ENCODE measurements at places on chromosomes 6 and 20.

DNA sequence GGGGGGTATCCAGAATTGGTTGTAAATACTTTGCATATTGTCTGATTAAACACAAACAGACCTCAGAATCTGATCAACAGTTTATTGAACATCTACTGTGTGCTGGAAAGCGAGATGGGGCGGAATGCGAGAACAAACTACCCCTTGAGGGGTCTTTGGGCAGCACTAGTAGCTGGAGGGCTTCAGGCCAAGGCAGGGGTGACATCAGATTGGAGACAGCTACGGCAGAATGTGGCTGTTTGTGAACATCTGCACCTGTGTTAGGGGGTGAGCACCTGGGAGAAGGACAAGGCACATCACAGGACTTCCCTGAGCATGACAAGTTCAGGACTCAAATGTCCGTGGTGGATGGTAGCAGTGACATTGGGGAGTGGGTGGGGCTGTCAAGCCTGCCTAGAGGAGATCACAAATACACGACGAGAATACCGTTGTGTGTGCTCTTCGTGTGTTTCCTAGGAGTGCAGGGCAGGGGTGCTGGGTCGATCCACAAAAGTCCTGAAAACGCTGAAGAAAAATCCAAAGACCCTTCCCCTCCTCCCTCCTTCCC, 59.5 kb downstream of the SRC start:
- no peak for DNase-seq

DNA sequence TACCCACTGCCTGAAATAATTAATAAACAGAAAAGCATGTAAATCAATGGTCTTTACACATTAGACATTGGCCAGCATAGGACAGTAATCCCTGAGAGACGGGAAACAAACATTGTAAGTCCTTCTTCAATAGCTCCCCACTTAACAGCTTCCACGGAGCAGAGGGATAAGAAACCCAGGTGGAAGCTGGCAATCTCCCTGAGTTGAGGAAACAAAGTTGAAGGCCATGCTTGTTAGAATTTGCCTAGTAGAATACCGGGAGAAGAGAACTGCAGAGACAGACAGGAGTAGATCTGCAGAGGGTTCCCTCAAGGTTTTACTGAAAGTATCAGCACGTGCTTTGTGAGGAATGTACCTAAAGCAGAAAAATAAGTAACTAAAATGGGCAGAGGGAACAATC, 33.9 kb downstream of the REV3L start:
- DNase-seq, result no peak

DNA sequence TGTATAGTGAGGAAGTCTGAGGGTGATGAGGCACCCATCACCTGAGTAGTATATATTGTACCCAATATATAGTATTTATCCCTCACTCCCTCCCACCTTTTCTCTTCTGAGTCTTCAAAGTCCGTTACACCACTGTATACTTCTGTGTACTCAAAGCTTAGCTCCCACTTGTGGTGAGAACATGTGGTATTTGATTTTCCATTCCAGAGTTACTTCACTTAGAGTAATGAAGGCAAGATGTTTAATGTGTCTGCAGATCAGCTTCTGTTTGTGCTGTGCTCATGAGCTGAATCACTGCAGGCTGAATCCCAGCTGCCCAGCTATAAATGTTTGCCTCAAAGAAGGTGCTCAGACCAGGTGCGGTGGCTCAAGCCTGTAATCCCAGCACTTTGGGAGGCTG, 139.3 kb upstream of the FOXA2 start:
- no peak for DNase-seq

- DNase-seq, result no peak
Observed at GRCh38 chr6:149313861-149314260, 3.7 kb upstream of the TAB2 start.

DNA sequence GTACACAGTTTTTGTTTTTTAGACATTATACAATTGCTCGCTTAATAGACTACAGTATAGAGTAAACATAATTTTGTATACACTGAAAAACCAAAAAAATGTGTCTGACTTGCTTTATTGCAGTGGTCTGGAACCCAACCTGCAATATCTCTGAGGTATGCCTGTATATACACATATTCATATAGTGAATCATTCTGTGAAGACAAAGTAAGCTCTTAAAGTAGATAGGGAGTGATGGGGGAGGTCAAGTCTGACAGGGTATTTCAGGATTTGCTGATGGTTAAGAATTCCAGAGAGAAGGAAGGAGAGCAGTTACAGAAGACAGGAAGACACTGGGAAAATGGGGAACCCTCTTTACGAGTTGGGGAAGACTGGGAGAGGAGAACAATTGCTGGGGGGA, 417.9 kb downstream of the CD109 start:
- DNase-seq, result no peak

- no peak for DNase-seq
Observed at GRCh38 chr6:44216677-44217331, at the start of gene MYMX. MYMX (plus strand) TSS chr6:44216926; CDS start chr6:44217472, 546 bp downstream.

GRCh38 chr20:46814366-46815232, 80.0 kb upstream of the EYA2 start:
- DNase-seq, result no peak

GRCh38 chr20:7609251-7609650, 331.0 kb downstream of the HAO1 start:
- no peak for DNase-seq

DNA sequence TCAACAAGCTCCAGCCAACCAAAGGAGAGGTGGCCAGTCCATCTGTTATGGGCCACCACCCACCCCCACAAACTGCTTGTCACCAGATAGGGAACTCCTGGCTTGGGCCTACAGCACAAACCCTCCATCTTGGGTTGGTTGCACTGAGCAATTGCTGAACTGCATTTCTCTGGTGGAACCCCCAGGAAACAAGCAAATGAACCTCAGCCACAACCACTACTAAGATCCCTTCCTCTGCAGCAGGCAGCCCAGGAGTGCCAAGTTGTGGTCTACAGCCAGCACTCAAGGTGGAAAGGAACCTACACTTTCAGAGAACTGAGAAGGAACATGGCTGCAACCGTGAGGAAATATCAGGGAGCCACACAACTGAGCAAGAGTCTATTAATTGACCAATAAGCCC, 171.6 kb downstream of the TMEM200A start:
- no peak for DNase-seq
